ENCODE measurements at places on chromosomes 6 and 20.

DNA sequence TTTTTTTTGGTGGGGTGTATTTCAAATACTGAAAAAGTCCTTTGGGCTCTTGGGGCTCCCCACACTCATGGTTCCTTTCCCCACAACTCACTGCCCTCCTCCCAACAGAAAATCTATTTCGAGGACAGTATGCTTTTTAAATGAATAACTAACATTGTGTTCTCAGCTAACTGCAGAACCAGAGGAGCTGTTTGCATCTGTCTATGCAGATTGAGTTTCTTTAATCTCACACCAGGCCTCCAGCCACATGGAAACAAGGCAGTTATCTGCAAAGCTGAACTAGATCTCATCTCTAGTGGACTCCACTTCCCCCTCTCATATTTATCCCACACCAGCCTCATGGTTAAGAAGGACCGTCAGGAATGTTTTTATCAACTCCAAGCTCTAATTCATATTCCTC, 955.1 kb downstream of the KIF16B start:
- DNase-seq: no peak

DNA sequence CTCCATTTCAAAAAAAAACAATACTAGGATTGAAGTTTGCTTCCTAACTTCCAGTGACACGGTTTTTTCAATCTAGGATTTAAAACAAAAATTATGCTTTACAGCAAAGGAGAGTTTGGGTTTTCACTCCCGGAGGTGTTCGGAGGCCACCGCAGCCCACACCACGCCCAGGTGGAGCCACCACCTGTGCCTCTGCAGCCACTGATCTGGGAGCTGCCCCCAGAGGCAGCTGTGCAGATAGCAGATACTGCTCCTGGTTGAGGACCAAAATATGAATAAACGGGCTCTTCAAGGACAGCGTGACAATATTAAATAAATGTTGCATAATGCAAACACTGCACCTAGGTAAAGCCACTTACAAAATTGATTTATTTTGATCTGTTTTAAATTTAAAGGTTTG, 30.2 kb downstream of the DLL1 start:
- DNase-seq: no peak

DNA sequence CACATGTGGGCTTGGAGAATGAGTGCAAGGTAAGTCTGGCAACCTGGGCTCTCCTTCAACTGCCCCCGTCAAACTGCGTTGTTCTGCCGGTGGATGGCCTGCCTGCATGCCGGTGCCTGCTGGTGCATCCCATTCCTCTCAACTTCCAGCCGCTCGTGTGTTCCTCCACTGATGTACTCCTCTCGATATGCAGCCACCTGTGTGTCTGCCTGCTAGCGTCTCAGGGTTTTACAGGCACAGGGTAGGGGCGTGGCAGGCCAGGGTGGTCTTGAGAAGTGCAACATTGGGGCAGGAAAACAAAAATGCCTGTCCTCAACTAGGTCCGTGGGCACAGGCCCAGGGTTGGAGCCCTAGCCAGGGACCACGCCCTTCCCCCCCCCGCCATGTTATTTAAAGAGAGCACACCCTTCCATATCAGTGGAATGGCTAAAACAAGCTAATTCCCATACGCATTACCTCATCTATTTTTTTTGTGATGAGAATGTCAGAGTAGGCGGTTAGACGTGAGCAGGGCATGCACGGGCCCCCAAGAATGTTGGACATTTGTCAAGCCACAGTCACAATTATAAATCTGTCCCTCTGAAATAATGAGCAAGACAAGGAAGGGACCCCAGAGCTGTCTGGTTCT, 33.2 kb downstream of the SERPINB6 start:
- DNase-seq: no peak

DNA sequence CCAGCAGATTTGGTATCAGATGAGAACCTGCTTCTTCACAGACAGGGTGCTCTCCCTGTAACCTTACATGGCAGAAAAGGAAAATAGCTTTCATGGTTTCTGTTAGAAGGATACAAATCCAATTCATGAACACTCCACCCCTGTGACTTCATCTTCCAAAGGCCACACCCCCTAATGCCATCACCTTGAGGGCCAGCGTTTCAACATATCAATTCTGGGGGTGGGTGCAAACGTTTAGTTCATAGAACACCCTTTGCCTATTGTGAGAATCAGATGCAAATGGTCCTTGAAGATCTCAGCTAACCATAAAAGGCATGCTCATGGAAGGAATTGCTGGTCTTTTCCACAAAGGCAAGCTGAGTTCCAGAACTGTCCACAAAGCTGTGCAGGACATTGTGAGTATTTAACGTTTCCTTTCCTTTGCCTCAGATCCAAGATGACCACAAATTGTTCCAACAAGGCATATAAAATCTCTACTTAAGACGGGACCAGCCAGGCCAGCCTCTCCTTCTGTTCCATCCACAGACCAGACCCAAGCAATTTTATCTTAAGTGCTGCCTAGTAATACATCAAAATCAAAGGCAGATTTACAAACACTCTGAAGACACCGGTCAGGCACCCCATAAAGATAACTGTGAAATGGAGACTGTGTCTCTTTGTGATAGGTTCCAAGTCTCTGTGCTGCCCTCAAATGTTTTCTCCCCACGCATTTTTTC, 34.7 kb upstream of the SSTR4 start:
- no peak for DNase-seq

GRCh38 chr6:6522709-6523108, 65.8 kb upstream of the LY86 start:
- DNase-seq: no peak

DNA sequence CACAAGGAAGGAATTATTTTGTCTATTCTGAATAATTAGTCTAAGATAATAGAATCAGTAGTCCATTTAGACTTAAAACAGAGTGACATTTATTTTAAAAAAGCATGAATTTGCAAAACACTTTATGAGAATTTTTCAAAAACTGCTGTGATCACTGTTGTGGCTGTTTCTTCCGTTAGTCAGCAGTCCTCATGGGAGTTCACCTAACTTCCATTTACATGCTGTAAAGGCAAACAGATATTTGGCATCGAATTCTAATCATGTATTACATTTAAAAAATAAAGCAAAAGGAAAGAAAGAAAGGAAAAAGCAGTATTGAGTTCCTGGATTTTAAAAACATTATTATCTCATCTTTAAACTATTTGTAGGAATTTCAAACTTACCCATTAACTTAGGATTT, 111.8 kb downstream of the MTHFD1L start:
- DNase-seq: peak; percentile 20

DNA sequence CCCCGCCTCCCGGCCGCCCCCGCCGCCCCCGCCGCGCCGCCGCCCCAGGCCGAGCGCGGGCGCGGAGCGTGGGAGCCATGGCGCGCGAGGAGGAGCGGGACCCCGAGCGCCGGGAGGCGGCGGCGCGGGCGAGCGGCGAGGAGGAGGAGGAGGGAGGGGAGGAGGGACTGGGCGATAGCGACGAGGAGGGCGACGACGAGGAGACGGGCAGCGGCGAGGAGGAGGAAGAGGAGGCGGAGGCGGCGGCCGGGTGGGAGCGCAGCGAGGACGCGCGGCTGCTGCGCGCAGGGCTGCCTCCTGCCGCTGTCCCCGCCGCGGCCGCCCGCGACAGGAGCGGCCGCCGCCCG, at the start of gene SLC24A3:
Gene SLC24A3 (plus strand): TSS at position 174 of the 347 bp plus-strand sequence.
- DNase-seq: no peak

DNA sequence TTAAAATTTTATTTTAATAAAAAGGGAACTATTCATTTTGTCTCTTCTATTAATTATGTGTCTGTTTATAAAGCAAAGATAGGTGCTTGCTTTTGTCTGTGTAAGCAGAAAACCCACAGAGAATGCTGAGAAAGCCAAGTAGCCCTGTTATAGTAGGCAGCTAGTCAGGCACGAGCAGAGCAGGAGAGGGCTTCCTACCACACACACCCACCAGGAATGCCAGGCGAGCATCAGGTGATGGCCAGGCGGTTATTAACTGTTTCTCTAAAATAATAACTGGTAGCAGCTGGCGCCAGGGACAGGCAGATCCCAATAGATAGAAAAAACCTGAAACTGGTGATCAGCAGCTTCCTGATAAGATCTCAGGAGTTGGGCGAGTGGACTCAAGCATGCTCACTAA, 15.7 kb downstream of the C6orf15 start:
- DNase-seq: no peak

GRCh38 chr6:46954837-46955451, 33.2 kb upstream of the ADGRF5 start:
- DNase-seq: no peak

- DNase-seq: no peak
Observed at GRCh38 chr6:136979206-136979605, 57.1 kb downstream of the SLC35D3 start.
